HEK293T (cell line): ENCODE measurements at places on chromosomes 6 and 20.

DNA sequence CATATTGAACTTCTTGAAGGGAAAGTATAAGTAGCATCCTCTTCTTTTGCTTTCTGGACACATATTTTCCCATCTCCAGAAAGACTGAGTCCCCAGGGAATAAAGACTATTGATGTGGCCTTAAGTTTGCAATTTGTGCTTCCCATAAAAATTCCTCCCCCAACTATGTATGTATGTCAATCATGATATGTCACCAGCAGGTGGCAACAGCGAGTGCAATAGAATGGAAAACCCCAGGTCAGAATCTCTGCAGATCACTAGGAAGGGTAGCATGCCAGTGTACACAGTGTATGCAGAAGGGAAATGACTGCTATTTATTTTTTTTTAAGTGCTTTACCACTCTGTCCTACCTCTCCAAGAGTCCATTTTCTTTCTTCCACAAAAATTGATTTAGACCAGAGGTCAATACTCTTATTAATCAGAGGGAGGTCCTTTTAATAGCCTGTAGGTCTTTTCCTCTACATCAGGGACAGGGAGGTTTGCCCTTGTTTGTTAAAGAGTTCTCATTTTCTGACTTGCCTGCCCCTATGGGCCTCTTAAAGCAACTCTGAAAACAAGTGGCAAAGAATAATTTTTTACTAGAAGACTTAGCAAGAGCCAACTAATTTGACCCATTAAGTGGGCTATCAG lies 61.4 kb downstream of the BMP2 start:
- DNase-seq: peak; percentile 56

DNA sequence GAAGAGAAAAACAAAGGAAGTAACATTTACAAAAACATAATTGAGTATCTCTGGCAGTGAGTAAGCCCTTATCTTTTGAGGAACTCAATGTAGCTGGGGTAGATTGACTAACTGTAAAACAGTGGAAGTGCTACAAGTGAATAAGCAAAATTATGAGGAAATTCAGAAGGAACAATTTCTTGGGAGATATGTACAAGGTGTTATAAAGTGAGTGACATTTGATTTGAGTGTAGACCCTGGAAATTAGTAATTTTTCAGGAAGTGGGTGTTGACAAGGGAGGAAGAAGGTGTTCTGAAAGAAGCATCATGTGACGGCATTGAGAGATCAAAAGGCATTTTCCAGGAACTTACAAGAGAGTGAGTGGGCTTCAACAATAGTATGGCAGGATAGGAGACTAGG lies 22.2 kb downstream of the XRN2 start:
- DNase-seq: no peak

DNA sequence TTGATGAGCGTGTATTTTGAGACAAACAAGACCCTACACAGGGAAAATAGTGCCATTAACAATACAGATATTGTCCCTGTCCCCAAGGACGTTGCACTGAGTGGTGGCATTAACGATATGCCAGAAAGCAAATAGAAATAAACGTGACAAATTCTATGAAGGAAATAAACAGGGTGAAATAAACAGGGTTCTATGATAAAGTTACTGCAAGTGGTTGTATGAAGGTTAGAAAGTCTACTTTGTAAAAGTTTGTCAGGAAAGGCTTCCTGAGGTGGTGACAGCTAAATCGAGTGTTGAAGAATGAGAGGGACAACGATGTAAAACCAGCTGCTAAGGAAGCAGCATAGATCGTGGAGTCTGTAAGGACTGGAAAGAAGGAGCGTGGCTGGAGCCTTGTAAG lies 380.2 kb downstream of the LAMA2 start:
- no peak for DNase-seq

GRCh38 chr20:32972181-32973076 lies 31.8 kb downstream of the SUN5 start:
- DNase-seq: no peak

GRCh38 chr6:70479236-70479635 lies 65.9 kb downstream of the FAM135A start:
- DNase-seq: no peak

DNA sequence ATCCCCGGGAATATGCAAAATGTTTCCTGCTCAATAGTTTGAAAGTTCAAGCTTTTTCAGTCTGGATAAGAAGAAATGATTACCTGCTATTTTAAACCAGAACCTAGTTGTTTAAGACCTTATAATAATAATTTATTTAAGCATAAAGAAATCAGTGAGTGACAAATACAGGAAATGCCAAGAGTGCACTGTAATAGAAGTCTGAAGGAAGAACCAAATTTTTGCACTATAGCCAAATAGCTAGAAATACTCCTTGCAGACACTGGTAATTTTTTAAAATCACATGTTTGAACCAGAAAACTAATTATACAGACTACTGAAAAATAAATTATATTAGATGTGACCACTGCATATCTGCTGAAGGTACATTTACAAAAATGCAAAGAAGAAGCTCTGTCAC lies 93.2 kb downstream of the MMS22L start:
- DNase-seq: no peak

DNA sequence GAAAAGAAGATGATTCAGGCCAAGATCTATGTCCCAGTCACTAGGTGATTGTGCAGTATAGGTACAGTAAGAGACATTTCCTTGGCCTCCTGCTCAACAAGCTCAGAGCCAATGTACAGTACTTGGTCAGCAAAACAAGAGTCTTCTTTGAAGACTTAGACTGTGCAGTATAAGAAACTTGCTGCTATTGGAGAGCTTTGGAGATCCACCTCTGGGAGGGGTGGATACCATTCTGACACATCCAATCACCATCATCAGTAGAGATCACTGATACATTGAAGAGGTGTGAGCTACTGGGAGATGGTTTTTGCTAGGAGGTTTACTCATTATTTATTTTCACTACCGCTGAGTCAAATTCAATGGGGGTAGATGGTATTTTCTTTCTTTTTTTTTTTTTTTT lies 77.5 kb downstream of the UST start:
- no peak for DNase-seq

- DNase-seq: no peak
Measured at GRCh38 chr20:45051204-45052060, 49.5 kb downstream of the KCNS1 start.

GRCh38 chr20:52083627-52084232 lies 107.8 kb downstream of the ZFP64 start:
- DNase-seq: peak; percentile 46

DNA sequence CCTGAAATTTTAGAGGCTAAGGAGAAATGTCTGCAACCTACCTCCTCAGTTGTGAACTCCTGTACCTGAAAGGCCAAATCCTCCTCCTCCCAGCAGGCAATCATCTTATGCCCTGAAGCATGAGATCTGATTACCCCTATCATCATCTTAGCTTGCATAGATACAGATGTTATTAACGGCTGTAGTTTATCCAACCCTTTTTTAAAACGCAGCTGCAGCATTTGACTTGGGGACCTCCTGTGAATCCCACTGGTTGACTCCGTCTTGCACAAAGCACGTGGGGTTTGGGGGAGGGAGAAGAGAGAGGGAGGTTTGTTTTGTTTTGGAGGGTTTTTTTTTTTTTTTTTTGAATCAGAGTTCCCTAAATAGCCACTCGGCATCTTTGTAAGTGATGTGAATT lies 5.8 kb upstream of the NR2E1 start:
- DNase-seq: no peak

- DNase-seq: peak; percentile 87
Measured at GRCh38 chr20:23606652-23607049, 934 bp upstream of the CST9 start.

- DNase-seq: no peak
Measured at GRCh38 chr6:129130959-129131681, 248.2 kb downstream of the LAMA2 start.

GRCh38 chr6:114287461-114287860 lies 55.4 kb downstream of the HS3ST5 start:
- DNase-seq: no peak

DNA sequence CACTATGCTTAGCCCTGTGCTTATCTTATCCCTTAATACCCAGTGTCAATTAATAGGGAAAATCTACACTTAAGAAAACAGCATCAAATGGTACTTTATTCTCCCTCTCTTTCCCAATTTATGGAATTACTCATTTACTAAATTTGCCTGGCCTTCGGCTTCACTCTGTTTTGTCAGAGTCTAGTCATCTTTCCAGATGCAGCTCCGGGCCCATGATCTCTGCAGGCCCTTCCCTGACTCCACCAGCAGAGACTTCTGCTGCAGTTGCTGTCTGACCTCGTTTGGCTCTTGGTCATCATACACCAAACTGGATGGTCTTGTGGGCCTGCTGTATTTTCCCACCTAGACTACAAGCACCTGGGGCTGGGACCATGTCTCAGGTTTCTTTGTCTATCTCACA lies 27.4 kb downstream of the MRS2 start:
- DNase-seq: no peak

- no peak for DNase-seq
Measured at GRCh38 chr6:54315656-54316055, 7.4 kb downstream of the TINAG start.

DNA sequence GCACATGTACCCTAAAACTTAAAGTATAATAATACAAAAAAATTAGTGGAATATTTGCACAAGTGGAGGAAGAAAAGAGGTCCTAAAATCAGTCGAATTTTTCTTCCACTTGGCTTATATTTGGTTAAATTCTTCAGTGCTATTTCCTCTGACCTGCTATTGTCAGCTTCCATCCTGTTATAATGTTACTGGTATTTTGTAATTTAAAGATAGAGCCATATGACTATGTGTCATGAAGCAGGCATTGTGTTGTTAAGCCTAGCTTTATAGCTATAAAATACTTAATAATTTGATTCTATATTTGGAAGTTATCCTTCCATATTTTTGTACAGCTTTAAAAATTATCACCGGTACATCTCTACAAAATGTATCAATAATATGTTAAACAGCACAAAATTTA lies 455.9 kb upstream of the MARCKS start:
- no peak for DNase-seq

- no peak for DNase-seq
Measured at GRCh38 chr6:32196682-32197616, 4.5 kb upstream of the GPSM3 start.

- DNase-seq: no peak
Measured at GRCh38 chr20:52118016-52118623, 73.5 kb downstream of the ZFP64 start.

GRCh38 chr6:35018182-35018519 lies 123.0 kb downstream of the TCP11 start:
- no peak for DNase-seq

GRCh38 chr6:75855052-75855451 lies 106.0 kb downstream of the MYO6 start:
- DNase-seq: peak; percentile 35

- no peak for DNase-seq
Measured at GRCh38 chr6:155454008-155454407, 1.6 kb downstream of the NOX3 start.

GRCh38 chr6:99491171-99491570 lies 24.1 kb downstream of the USP45 start:
- DNase-seq: no peak

- no peak for DNase-seq
Measured at GRCh38 chr20:1465470-1466210, 1.0 kb downstream of the NSFL1C start.

DNA sequence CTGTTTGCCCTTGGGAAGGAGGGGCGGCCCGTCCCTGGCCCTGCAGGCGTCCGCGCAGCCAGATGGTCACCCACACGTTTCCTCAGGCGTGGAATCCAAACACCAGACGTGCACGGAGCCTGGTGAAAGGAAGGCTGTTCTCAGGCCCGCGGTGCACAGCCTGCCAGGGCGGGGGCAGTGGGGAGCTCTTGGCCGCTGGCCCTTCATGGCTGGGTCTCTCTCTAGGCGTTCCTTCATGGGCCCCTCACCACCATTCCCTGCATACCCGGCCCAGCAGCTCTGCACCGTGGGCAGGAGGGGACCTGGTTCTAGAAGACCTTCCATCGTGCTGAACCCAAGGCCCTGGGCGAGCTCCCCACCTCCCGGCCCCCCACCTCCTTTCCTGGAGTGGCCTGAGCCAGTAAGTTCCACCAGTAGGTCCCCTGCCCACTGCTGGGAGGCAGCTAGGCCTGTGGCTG lies 30.4 kb upstream of the SMOC2 start:
- no peak for DNase-seq

DNA sequence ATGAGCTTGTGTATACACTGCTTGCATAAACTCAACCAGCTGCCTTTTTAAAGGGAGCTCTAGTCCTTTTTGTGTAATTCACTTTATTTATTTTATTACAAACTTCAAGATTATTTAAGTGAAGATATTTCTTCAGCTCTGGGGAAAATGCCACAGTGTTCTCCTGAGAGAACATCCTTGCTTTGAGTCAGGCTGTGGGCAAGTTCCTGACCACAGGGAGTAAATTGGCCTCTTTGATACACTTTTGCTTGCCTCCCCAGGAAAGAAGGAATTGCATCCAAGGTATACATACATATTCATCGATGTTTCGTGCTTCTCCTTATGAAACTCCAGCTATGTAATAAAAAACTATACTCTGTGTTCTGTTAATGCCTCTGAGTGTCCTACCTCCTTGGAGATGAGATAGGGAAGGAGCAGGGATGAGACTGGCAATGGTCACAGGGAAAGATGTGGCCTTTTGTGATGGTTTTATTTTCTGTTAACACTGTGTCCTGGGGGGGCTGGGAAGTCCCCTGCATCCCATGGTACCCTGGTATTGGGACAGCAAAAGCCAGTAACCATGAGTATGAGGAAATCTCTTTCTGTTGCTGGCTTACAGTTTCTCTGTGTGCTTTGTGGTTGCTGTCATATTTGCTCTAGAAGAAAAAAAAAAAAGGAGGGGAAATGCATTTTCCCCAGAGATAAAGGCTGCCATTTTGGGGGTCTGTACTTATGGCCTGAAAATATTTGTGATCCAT lies 15.3 kb downstream of the TNFAIP3 start:
- DNase-seq: no peak

GRCh38 chr6:42120895-42121865 lies 21.2 kb downstream of the C6orf132 start:
- DNase-seq: no peak

DNA sequence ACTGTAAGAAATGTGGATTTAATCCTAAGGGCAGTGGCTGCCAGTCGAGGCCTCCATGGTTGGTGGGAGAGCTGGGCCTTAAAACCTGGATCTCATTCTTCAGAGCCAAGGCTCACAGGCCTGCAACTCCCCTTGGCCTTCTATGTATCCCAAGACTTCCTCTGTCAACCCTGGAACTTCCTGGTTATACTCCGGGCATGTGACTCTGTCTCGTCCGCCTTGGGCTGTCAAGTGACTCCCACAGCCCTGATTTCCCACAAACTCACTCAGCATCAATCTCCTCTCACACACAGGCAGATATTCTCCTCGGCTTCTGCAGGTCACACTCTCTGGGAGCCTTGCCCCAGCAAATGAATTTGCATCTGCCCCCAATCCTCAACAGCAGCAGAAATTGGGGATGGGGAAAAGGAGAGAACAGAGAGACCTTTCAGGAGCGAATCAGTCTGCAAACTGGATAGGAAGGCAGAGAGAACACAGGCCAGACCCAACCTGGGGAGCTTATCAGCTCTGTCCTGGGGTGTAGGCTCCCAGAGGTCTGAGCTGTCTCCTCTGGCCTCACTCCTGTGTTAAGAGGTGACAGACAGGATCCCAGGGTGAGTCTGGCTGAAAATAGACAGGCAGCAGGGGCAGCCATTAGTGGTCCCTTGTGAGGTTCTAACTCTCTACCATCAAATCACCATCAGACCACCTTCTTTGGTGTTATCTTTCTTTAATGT lies 30.4 kb upstream of the PREX1 start:
- DNase-seq: no peak

GRCh38 chr6:83097204-83097603 lies 29.7 kb downstream of the DOP1A start:
- no peak for DNase-seq
